Right lung (tissue), 10 donors: ENCODE measurements at places on chromosomes 2 and 18. TPM values are rescaled to one million over a fixed set of nuclear protein-coding genes. Genes with fewer than 3 reads are reported as not detected.

Gene TP53I3
- 69.0 TPM for polyA plus RNA-seq

Gene TCF23
- polyA plus RNA-seq, result 0.12 TPM

Gene MYO5B
- 13.0 TPM for polyA plus RNA-seq

Gene LAMA3
- 122 TPM for polyA plus RNA-seq

Gene TTN
- polyA plus RNA-seq, result 2.2 TPM

Gene TUBB8B
- polyA plus RNA-seq, result 1.2 TPM

GRCh38 chr18:48265328-48265727, 143.9 kb downstream of the ZBTB7C start:
- DNase-seq, result no peak

GRCh38 chr2:233053928-233054784, 6.0 kb upstream of the INPP5D start:
- no peak for DNase-seq

GRCh38 chr2:23655934-23656596, 270.9 kb downstream of the ATAD2B start:
- DNase-seq, result no peak

- no peak for DNase-seq
Measured at GRCh38 chr2:156630579-156631337, 194.6 kb downstream of the GPD2 start.

DNA sequence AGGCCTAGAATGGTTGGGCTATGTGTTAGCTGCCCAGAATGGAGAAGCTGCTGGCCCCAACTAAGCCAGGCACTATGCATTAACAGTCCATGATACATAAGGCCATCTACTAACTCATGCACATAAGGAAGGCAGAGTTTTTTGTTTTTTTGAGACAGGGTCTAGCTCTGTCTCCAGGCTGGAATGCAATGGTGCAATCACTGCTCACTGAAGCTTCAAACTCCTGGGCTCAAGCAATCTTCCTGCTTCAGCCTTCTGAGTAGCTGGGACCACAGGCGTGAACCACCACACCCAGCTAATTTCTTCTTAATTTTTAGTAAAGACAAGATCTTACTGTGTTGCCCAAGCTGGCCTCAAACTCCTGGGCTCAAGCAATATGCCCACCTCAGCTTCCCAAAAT, 37.6 kb downstream of the GPR45 start:
- no peak for DNase-seq

DNA sequence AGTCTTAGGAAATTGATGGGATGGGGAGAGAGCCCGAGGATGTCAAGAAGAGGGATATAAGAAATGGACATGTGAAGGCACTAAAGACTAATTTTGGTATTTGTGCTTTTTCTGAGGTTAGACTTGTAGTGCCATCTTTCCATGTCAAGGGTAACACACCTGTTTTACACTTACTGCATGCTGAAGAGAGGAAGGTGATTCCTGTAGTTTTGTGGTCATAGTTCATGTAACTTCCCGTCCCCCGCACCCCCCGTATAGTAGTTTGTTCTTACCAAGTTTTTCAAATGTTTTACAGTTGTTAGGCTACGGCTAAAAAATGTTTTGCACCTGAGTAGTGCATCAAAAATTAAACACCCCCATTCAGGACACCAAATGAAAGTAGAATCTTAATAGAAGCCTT, 73.8 kb downstream of the CLIP4 start:
- DNase-seq, result no peak

GRCh38 chr2:117718048-117718447, 96.4 kb upstream of the DDX18 start:
- DNase-seq, result no peak

DNA sequence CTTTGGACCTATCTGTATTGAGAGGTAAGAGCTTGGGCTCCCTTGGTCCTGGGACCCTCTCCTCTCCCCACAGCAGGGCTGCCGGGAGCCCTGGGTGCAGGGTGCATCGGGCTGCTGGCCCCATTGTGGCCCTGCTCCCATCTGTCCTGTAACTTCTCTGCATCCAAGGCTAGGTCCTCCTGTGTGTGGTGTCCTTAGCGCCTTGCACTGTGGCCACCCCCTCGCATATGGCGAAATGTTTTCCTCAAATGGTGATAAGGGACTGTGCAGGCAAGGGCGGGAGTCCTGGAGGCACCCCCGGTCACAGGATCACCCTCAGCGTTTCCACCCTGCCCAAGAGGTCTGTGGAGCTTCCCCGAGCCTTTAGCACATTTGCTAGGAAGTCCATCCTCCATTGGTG, 208.2 kb downstream of the SH3RF3 start:
- no peak for DNase-seq

DNA sequence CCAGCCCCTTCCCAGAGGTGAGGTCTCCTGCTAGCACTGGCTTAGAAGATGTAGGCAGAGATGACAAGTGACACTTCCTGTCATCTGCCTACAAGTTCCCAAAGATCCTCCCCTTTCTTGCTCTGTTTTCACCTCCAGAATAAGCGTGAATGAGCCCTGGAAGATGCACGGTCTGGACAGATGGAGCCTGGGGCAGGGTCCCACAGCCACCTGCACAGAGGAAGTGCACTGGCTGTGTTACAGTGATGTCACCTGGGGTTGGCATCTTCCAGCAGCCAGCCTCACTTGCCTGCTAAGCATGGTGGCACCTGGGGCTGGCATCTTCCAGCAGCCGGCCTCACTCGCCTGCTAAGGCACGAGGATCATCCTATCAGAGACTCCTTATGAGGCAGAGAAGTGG, 32.3 kb downstream of the TMEM18 start:
- no peak for DNase-seq

GRCh38 chr2:223549215-223549614, 52.9 kb downstream of the SCG2 start:
- DNase-seq, result no peak

DNA sequence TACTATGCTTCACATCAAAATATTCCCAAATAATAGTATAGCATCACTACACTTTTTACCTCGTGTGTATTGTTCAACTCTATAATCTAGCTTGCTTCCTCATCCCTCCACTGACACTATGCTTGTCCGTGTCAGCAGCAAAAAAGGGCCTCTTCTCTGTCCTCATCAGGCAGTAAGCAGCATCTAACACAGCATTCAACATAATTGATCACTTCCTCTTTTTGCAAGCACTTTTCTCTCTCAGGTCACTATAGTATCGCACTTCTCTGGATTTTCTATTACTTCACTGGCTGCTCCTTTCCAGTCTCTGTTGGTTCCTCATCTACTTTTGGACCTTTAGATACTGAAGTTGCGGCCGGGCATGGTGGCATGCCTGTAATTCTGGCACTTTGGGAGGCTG, 64.9 kb upstream of the ZSWIM2 start:
- no peak for DNase-seq
